ENCODE measurements at places on chromosomes 1 and 21.

DNA sequence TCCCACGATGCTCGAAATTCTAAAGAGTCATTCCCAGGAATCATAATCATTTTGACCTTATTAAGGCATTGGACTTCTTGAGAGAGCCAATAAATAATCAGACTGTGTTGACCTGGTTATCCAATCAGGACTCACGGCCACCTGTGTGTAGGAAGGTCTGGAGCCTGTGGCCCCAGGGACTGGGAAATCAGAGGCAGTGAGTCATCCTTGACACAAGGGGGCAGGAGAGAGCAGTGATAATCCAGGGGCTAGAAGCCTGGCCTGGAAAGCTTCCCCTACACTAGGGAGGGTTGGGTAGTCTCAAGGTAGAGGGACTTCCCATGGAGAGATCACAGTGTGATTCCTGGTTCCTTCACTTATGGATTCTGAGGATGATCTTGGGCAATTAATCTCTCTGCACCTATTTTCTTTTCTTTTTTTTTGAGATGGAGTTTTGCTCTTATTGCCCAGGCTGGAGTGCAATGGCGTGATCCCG lies 4.7 kb downstream of the MR1 start:
- peak; percentile 70 for DNase-seq

DNA sequence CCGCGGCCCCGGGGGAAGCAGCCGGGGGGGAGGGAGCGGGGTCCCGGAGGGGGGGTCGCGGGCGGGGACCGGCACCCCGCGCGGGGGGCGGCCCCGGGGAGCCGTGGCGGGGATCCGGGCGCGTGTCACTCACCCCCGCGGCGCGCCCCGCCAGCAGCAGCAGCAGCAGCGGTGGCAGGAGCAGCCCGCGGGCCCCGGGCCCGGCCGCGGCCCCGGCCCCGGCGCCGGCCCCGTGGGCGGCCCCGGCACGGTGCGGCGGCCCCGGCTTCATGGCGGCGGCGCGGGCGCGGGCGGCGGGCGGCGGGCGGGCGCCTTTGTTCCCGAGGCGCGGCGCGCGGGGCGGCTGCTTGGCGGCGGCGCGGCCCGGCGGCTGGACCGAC lies 252 bp downstream of the SDC3 start:
- no peak for DNase-seq

DNA sequence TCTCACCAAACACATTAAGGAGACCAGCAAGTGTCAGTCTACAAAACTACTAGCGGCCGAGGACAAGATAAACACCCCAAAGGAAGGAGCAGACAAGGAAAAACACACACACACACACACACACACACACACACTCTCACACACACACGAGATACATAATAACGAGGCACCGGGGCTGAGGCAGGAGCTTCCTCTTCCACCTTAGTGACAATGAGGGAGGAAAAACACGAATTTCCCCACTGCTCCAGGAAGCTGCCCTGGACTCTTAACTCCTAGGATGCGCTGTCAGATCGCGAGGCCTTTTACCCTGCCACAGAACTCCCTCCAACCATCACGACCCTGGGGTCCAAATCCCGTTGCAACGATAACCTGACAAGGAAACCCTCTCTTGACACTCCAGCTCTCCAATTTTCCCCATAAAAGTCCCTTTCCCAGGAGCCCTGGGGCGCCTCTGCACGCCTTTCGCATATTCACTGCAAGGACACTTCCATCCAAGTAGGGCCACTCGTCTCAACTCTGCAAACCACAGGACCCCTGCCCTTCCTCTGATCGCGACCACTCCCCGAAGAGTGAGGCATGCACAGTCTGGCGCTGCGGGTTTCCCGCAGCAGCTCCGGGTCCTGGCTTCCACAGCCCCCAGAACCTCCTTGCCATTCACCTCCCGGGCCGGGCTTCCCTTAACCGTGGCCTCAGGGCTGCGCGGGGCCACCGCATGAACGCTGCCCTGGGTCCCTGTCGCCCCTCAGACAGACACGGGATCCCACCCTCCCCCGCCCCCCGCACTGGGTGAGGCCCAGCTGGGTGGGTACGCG lies 581 bp downstream of the ETV3 start:
- no peak for DNase-seq

DNA sequence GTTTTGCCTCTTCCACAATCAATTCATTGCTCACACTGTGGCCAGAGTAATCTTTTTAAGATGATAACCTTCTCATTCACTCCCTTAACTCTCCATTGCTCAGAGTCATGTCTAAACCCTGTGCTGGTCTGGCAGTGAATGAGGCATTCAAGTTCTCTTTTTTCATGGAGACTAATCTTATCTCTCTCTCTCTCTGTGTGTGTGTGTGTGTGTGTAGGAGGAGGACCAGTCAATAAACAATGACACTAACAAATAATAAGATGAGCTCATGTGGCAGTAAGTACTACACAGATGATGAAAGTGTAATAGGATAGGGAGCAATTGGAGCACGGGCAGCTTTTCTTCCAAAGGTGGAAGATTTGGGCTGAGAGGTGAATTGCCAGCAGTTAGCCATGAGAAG lies 122.0 kb upstream of the B3GALT2 start:
- no peak for DNase-seq

GRCh38 chr1:153610334-153610733 lies 2.6 kb downstream of the S100A16 start:
- no peak for DNase-seq

DNA sequence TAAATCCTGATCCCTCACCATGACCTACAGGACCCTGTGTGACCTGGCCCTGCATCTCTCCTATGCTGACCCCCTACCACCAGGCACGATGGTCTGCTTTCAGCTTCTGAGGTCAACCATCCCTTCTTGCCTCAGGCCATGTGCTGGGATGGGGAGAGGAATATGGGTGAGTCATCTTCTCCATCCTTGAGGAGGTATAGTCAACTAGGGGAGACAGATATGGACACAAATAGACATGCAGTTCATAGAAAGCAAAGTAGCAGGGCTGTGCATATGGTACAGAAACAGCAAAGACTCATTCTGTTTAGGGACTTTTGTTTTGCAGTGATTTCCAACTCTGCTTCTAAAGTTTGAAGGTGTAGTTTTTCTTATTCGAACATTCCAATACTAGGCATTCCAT lies 250.8 kb upstream of the FGGY start:
- no peak for DNase-seq

GRCh38 chr1:48693180-48693579 lies 83.5 kb downstream of the BEND5 start:
- no peak for DNase-seq

DNA sequence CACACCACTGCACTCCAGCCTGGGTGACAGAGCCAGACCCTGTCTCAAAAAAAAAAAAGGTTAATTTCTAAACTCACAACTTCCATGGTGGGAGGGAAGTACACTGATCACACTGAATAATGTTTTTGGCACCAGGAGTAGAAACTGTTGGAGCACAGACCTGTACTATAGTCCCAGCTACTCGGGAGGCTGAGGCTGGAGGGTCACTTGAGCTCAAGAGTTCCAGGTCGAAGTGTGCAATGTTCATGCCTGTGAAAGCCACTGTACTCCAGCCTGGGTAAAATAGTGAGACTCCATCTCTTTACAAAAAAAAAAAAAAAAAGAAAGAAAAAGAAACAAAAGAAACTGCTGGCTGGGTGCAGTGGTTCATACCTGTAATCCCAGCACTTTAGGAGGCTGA lies 35.3 kb downstream of the TMEM50B start:
- DNase-seq: no peak

DNA sequence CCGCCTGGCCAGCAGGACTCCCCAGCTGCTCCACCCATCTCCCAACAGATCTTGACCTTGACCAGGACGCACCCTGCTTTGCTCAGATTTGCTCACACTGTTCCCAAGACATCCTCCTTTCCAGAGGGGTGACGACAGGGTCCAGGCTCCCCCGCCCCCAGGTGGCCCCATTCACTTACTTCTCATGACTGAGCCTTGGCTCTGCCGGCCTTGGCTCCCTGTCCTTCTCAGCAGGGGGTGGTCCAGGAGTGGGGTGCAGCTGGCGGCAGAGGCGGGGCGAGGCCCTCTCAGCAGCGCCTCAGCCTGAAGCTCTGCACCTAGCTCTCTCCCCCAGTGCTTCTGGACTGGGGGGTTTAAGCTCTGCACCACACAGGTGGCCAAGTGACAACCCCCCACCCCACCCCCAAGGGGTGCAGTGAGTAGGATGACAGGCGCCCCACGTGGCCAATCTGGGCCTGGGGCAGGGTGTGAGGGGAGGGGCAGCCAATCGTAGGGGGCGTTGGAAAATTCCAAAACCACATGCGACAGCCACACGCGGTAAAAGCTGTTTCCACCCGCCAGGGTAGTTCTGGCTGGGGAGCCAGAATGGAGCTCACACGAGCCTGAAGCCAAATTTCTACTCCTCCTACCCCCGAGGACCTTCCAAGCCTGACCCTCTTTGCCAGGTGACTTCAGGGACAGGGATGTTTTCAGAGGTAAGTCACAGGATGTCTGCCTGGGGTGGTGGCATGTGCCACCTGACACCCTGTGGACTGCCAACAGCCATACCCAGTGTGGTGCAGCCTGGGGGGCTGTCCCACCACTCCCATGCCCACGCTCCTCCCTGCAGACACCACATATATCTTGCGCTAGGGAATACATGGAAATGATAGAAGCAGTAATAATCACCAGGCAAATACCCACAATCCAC lies 5.6 kb downstream of the RORC start:
- peak; percentile 25 for DNase-seq

DNA sequence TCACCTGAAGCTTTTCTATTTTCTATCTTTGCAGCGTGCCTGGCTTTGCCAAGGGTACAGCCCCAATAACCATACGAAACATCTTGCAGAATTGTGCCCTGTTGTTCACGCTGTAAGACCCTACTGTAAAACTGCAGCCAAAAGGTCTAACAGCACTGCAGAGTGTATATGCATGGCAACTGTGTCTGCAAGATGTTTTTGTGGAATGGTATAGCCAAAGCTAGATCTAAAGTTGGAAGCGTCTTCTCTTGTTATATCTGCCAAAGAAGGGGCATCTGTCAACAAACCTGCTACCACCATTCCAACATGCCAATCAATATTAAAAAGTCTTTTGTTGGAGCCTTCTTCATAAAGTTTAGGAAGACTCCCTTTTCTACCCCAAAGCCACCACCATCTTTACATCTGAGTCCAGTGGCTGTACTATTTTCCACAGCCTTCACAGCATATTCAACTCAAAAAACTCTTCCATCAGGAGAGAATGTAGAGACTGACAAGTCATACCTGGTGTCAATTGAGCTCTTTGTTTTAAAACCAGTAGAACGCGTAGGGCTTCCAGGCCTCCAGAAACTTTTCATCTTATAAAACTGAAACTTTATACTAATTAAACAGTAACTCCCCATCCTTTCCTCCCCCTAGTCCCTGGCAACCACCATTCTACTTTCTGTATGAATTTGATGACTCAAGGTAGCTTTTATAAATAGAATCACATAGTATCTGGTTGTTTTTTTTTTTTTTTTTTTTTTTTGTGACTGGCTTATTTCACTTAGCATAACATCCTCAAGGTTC lies 40.0 kb downstream of the ZSCAN20 start:
- no peak for DNase-seq

All from CD8-positive, alpha-beta T cell (primary cell).